ENCODE measurements at places on chromosomes 16 and 17.

DNA sequence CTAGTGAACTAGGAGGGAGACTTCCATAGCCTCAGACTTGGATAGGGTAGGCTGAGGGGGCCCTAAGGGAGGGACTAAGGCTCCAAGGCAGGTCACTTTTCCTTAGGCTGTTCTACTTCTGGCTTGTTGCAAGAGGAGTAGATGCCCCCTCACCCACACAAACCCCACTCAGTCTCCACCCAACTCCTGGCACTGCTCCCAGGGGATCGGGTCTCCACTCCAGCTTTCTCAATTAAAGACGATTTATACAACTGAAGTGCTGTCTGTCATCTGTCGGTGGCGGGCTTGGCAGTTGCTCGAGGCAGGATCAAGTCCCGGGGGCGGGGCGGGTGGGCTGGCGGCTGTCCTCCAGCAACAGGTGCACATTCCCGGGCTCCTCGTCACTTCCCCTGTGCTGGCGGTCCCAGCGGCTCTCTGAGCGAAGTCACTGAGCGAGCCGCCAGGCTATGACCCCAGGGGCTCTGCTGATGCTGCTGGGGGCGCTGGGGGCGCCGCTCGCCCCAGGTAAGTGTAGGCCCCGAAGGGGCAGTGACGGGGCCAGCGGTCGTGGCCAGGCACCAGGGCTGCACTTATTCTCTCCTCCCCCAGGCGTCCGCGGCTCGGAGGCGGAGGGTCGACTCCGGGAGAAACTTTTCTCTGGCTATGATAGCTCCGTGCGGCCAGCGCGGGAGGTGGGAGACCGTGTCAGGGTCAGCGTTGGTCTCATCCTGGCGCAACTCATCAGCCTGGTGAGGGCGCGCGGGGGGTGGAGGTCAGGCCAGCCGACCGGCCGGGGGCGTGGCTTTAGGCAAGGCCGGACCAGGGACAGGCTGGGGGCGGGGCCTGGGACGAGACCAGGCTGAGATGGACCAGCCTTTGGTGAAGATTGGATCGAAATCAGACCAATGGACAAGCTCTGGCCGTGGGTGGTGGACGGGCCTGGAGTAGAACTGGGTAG lies at the start of gene CHRNB1:
Gene CHRNB1 (plus strand): TSS at position 380 of the 937 bp plus-strand sequence. CDS start 67 bp downstream, at position 447.
- DNase-seq: peak; percentile 86

DNA sequence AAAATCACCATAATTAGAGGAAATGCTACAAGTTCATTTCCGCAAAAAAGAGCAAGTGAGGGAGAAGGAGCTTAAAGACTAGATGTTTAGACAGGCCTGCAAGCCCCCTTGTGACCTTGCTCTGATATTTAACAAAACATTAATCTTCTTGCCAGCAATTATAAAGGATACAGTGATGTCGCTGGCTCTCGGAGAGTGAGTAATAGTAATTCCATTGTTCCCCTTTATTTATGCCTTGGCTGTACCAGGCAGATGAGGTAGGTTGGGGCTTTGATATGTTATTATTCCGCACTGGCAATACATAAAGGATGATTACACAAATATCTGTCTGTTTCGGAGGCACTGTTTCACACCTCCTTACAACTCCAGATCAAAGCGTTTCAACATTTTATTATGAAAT lies 204.8 kb upstream of the SALL1 start:
- no peak for DNase-seq

- DNase-seq: no peak
These were observed 42.8 kb upstream of the FOXF1 start for GRCh38 chr16:86467490-86467889.

DNA sequence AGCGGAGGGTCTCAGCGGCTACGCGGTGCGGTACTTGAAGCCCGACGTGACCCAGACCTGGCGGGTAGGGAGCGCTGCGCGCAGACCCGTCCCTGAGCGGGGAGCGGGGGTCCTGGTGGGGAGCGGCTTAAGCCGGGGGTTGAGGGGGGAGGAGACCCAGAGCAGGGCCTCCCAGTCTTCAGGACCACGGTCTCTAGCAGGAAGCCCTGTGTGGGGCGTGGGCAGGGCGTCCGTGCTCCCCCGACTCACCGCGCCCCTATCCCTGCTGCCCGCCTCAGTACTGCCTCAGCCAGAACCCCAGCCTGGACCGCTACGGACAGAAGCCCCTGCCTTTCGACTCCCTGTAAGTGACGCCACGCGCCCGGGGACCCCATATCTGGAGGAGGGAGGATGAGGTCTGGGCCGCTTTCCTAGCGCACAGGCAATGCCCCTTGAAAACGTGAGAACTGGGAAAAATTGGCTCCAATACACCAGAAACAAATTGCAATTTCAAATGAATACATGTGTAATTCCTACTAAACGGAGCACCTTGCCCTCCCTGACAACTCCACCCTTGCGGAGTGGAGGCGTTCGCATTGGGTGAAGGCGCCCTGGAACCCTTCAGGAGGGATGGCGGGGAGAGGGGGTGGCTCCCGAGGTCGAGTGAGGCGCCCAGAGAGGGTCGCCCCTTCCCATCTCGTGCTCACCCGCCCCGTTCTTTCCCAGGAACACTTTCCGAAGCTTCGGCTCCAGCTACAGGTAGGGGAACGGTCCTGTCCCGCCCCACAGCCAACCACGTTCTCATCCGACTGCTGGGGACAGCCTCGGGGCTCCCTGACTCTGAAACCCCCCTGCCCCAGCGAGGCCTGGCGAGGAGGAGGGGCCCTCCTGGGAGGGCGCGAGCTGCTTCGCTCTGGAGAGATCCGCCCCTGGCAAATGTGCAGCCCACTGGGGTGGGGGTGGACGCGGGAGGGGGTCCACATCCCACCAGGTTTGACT lies 14.6 kb upstream of the CNGB1 start:
- no peak for DNase-seq

- DNase-seq: no peak
These were observed 129.6 kb upstream of the GOT2 start for GRCh38 chr16:58863761-58864160.
